ENCODE measurements at places on chromosomes 5 and 9. TPM values are rescaled to one million over a fixed set of nuclear protein-coding genes. Genes with fewer than 3 reads are reported as not detected.

- no peak for DNase-seq
Measured at GRCh38 chr5:40928886-40929448, 19.7 kb downstream of the C7 start.

DNA sequence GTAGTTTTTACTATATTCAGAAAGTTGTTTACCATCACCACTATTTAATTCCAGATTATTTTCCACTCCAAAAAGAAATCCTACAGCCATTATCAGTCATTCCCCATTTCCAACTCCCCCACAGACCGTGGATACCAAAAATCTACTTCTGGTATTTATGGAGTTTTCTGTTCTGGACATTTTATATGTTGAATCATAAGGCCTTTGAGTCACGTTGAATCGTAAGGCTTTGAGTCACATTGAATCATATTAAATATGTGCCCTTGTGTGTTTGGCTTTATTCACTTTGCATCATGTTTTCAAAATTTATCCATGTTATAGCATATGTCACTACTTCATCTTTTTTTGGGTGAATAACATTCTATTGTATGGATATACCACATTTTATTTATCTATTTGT is 454.1 kb upstream of the NUDT12 start:
- no peak for DNase-seq

GRCh38 chr9:73152953-73153352 is 1.3 kb downstream of the ANXA1 start:
- DNase-seq, result no peak

GRCh38 chr9:532707-533106 is 308.8 kb upstream of the DMRT1 start:
- no peak for DNase-seq

GRCh38 chr5:148535190-148535589 is 119.1 kb downstream of the HTR4 start:
- no peak for DNase-seq

GRCh38 chr5:158483281-158483860 is 616.3 kb downstream of the EBF1 start:
- DNase-seq, result no peak

DNA sequence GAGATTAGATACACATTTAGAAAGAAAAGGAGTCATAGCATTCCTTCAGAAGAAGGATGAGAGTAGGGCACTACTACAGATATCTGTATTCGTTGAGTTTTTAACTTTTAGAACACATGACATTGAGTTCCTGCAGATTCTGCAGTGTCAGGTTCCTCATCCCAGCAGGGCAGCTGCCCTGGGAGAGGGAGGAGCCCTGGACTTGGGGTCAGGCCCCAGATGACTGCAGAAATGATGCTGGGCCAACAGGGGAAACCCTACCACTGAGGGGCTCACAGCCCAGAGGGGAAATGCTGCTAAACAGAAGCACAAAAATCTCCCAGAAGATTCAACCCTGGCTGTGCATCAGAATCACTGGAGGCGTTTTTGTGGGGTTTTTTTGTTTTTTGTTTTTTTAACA is 68.9 kb upstream of the TAF1L start:
- DNase-seq, result no peak

DNA sequence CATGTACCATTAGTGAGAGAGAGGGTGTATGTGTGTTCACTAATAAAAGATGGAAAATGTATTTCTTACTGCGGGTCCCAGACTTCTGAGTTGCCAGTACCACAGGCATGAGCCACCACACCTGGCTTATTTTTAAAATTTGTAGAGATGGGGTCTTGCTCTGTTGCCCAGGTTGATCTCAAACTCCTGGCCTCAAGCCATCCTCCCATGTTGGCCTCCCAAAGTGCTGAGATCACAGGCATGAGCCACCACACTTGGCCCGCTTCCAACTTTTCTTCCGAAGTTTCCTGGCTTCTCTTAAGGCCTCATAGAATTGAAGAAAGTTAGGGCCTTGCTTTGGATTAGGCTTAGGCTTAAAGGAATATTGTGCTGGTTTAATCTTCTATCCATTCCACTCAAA is 40.4 kb upstream of the F2RL2 start:
- DNase-seq, result no peak

GRCh38 chr9:87614397-87614796 is 111.5 kb upstream of the CTSL start:
- no peak for DNase-seq

DNA sequence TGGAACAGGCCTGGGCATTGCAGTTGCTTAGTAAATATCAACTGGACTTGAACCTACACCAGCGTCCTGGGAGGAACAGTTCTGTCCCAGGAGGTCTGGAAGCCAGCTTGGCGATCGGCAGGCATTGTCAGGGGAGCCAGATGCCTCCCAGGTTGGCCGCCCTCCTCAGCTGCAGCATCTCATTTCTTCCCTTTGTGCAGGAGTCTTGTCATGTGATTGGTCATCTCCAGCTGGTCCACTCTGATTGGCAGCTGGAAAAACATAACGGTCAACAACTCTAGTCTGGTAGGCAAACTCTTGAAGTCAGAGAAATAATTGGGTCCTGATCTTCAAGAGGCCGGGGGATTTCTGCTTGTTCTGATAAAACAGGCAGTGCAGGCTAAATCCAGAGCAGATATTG is 29.6 kb upstream of the NCS1 start:
- DNase-seq, result no peak

GRCh38 chr9:13149454-13149853 is 130.0 kb downstream of the MPDZ start:
- no peak for DNase-seq

DNA sequence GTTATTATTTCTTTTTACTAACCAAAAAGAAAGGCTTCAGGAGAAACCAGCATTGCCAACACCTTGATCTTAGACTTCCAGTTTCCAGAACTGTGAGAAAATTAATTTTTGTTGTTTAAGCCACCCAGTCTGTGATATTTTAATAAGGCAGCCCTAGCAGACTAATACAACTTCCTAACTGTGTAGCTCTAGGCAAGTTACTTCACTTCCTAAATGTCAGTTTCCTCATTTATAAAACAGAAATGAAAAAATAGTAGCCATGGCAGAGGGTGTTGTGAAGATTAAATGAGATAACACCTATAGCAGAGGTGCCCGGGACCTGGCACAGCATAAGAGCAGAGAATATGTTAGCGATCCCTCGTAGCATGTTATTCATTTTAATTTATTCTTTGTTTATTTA is 66.6 kb upstream of the HAND1 start:
- DNase-seq, result no peak

Gene SMC2
- polyA plus RNA-seq, result 46.9 TPM

Gene YTHDC2
- 25.3 TPM for polyA plus RNA-seq

Gene IFNA10
- polyA plus RNA-seq, result not detected

Gene SPATA31A3
- not detected for polyA plus RNA-seq

Gene NR5A1
- polyA plus RNA-seq, result not detected

All from right renal cortex interstitium (tissue), 3 donors.